ENCODE measurements at places on chromosomes 4 and X. TPM values are rescaled to one million over a fixed set of nuclear protein-coding genes. Genes with fewer than 3 reads are reported as not detected.

HMGB3 gene
- total RNA-seq: 5.4 TPM

INTU gene
- 9.5 TPM for total RNA-seq

BEX3 gene
- total RNA-seq: 416 TPM

FAM184B gene
- under 0.01 TPM for total RNA-seq

TBX22 gene
- not detected for total RNA-seq

- H3K36me3 ChIP-seq: no peaks in the 10 kb centered on the region
- no peak overlapping the region for H3K27ac ChIP-seq
- H3K27me3 ChIP-seq: no peaks in the 10 kb centered on the region
- no peak for DNase-seq
- H3K4me1 ChIP-seq: no peaks in the 10 kb centered on the region
- no peak overlapping the region for H3K4me3 ChIP-seq
Measured at GRCh38 chrX:17361620-17362019, 13.4 kb upstream of the NHS start.

GRCh38 chr4:104491481-104492182, 3.1 kb downstream of the CXXC4 start:
- DNase-seq: peak; percentile 24
- H3K36me3 ChIP-seq: no peaks in the 10 kb centered on the region
- peak overlapping the region; percentile 44 for H3K4me3 ChIP-seq
- H3K27me3 ChIP-seq: no peaks in the 10 kb centered on the region
- no peak overlapping the region for H3K27ac ChIP-seq

- no peaks in the 10 kb centered on the region for H3K27me3 ChIP-seq
- no peak overlapping the region for H3K4me3 ChIP-seq
- no peak for DNase-seq
- H3K4me1 ChIP-seq: peaks cover 9% of the 10 kb centered on the region
- H3K27ac ChIP-seq: peak overlapping the region; percentile 10
Measured at GRCh38 chr4:84939113-84939512, 27.4 kb downstream of the WDFY3 start.

DNA sequence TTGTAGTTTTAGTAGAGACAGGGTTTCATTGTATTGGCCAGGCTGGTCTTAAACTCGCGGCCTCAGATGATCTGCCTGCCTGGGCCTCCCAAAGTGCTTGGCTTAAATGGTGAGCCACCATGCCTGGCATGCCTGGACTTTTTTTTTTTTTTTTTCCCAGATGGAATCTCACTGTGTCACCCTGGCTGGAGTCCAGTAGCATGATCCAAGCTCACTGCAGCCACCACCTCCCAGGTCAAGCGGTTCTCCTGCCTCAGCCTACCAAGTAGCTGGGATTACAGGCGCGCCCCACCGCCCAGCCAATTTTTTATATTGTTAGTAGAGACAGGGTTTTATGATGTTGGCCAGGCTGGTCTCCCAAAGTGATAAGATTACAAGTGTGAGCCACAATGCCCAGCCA, 8.4 kb downstream of the UBE2K start:
- H3K27ac ChIP-seq: peak overlapping the region; percentile 36
- DNase-seq: peak; percentile 88
- peaks cover 2% of the 10 kb centered on the region for H3K4me1 ChIP-seq
- no peak overlapping the region for H3K4me3 ChIP-seq

DNA sequence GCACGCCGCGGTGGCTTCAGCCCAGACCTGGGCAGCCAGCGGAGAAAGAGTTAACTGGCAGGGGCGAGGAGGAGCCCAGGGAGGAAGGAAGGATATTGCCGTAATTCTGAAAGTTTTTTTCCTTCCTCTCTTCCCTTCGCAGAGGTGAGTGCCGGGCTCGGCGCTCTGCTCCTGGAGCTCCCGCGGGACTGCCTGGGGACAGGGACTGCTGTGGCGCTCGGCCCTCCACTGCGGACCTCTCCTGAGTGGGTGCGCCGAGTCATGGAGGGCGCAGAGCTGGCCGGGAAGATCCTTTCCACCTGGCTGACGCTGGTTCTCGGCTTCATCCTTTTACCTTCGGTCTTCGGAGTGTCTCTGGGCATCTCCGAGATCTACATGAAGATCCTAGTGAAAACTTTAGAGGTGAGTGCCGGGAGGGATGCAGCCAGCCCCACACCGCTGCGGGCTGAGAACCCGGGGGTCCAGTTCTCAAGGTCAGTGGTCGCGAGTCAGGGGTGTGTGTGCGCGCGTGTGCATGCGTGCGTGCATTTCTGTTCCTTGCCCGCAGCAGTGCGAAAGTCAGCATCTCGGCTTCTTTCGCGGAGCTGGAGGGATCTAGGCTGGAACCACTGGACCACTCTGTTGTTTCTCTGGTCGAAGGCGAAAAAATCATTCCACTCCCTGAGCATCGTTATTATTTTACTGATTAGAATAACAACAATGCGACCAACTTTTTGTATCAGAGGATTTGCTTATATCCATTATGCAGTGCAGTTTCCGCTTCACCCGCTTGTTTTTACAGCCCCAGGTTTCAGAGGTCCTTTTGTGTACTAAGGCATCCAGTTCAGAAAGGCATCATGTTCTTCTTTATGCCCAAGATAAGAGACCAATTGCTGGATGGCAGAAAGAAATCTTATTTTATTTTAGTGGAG, 709 bp downstream of the GPAT3 start:
- peaks cover 8% of the 10 kb centered on the region for H3K4me1 ChIP-seq
- peaks cover 12% of the 10 kb centered on the region for H3K27me3 ChIP-seq
- H3K36me3 ChIP-seq: no peaks in the 10 kb centered on the region
- H3K4me3 ChIP-seq: peak overlapping the region; percentile 79
